ENCODE measurements at places on chromosomes 5 and 9.

DNA sequence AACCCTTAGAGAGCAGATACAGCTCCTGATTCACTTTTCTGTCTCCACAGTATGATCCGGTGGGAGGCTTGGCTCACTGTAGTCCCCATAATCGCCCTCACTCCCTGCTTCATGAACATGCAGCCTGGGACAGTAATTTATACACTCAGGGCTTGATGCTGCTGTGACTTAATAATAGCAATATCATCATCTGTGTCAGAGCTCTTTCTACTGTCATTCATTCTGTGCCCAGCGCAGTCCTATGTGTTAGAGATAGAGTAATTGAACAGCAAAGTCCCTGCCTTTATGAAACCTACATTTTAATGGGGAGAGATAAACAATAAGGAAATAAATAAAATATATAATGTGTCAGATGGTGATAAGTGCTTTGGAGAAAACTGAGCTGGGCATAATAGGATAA is 2.8 kb upstream of the HEMGN start:
- no peak for DNase-seq

DNA sequence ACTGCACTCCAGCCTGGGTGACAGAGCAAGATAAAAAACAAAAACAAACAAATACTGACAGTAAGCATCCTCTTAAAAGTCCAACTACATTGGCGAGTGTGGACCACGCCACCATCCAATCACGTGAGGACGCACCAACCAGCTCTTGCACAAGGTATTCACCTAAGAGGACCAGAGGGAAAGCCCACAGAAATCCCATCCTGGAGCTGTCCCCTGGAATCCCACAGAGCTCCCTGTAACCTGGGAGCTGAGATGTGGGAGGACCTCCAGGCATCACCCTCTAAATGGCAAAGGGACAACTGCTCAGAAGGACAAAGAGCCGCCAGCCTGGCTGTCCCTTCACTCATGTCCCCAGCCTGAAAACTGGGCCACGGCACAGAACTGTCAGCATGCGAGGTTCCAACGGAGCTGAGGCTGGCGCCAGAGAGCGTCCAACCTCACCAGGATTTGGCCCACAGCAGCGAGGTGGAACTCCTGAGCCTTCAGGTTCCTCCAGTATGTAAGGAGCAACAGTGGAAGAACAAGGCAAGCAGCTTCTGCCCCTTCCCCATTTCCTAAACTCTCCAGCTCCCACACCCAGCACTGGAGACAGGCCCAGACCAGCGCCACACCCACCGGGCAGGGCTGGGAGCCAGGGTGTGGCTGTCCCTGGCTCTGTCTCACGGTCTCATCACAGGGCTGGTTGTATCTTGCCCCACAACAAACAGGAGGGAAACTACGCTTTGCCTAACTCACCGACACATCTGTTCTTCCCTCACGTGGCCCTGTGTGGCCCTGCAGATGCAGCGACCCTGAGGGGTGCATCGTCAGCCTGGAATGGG is 15.2 kb downstream of the IPPK start:
- no peak for DNase-seq

DNA sequence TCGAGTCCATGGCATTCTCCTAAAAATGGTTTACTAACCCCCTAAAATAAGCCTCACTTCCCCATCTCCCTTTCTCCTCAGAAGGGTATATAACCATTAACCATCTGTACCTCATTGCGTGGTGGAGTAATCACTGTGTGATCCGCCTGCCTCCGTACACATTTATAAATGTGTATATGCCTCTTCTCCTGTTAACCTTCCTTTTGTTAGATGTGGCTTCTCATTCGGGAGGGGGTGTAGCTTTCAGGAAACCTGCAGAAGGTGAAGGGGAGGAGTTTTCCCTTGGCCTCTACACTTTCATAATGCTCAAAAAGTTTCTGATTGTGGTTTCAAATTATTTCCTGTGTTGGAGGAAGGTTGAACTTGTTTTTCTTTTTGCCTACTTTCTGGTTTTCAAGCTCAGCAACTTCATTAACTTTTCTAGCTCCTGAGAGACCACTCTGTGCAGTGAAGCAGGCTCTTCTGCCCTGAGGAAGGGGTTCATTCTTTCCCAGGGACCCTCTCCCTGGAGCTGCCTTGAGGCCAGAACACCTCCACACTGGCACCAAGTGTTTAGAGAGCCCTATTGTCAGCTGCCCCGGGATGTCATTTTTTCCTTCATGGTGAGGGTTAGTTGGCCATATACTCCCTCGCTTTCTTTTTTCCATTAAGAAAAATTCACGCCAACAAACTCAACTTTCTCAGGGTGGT is 46.9 kb downstream of the RASGRF2 start:
- DNase-seq: no peak

GRCh38 chr5:34606101-34606500 is 50.0 kb upstream of the RAI14 start:
- no peak for DNase-seq

- DNase-seq: no peak
Measured at GRCh38 chr5:518721-519120, 5.5 kb downstream of the SLC9A3 start.

DNA sequence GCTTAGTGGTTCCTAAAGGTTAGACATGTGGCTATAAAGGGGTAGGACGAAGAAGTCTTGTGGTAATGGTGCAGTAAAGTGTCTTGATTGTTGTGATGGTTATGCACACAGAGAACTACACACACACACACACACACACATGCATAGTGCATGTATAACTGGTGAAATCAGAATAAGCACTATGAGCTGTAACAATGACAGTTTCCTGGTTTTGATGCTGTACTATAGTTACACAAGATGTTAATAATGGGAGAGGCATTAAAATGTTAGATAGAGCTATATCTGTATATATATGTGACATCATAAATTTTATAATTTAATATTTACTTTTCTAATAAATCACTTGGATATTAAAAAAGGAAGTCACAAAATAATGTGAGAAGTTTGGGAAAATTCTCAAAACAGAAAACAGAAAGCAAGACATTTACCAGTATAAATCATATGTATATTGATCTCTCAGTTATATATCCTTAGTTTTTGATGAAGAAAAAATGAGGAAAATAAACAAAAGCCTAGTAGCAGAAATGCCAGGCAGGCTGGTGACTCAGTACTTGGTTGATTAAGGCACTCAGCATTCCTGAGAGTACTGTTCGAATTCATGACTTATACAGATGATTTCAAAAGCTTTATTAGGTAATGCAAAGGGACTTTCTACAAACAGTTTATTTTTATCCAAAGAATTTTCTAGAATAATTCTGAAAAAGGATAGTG is 350.5 kb upstream of the DAB2 start:
- DNase-seq: no peak

DNA sequence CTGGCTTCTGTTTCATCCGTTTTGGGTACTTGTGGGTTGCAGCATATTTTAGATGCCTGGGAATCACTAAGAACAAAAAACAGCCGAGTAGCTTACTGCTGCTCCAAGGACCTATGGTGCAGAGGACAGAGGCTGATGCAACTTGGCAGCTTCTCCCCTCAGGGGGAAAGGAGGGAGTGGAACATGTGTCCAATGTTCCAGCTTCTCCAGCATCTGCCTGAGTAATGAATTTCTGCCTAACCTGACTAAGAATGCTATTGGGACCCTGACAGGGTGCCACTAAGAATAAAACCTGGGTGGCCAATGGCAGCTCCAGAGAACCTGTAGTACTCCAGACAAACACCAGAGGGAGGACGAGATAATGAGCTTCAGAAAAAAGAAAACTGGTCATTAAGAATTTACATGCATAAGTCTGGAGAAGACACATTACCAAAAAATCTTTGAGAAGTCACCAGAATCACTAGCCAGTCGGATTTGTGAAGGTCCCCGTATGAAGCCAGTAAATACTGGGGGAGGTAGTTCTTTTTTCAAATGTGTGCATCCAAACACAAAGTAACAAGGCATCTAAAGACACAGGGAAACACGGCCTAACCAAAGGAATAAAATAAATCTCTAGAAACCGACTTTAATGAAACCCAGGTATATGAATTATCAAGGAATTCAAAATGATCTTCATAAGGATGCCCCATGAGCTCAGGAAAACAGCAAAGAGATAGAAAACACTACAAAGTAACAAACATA is 293.5 kb downstream of the HINT1 start:
- DNase-seq: no peak

- DNase-seq: no peak
Measured at GRCh38 chr5:140554454-140554853, 2.8 kb downstream of the SRA1 start.

- no peak for DNase-seq
Measured at GRCh38 chr5:86175224-86175623, 442.5 kb upstream of the COX7C start.

DNA sequence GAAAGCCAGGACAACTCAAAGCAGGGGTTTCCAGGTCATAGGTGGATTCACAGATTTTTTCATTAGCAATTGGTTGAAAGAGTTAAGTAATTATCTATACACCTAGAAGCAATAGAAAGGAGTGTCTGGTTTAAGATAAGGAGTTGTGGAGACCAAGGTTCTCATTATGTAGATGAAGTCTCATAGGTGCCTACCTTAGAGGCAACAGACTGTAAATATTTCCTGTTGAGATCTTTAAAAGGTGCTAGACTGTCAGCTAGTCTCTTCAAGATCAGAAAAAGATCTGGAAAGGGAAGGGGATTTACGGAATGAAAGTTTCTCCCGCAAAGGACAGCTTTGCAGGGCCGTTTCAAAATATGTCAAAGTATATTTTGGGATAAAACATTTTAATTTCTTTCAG is 603.4 kb downstream of the PTPRD start:
- DNase-seq: no peak

- no peak for DNase-seq
Measured at GRCh38 chr5:124859027-124859426, 112.6 kb upstream of the ZNF608 start.

GRCh38 chr5:64156261-64156660 is 9.4 kb upstream of the RNF180 start:
- no peak for DNase-seq
